GM12892 (cell line): ENCODE measurements at places on chromosomes 5 and 9.

GRCh38 chr5:143865426-143866025 is 53.6 kb downstream of the HMHB1 start:
- DNase-seq = no peak

DNA sequence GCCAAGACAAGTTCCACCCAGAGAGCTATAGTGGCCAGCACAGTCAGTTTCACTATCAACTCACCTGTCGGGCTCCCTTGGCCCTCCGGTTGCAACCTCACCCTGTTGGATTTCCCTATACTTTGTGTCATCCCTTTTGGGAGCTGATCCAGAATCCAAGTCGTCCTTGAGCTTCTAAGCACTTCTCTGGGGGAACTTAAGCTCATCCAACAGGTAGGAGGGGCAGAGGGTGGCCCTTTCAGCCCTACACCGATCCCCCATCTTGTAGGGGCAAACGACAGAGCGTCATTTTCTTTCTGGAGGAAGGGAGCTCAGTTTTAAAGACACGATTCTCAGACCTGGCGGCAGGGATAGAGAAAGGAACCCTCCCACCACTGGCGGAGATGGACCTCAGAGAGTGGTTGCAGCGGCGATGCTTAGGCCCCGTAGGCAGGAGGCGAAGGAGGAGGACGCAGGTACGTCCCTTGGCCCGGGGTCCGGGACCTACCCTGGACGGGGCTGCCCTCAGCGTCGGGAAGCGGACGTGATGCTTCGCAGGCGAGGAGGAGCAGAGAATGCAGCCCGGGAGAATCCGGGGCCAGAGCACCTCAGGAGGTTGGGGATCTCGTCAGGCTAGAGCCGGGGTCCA is 519 bp downstream of the ZER1 start:
- DNase-seq = no peak

DNA sequence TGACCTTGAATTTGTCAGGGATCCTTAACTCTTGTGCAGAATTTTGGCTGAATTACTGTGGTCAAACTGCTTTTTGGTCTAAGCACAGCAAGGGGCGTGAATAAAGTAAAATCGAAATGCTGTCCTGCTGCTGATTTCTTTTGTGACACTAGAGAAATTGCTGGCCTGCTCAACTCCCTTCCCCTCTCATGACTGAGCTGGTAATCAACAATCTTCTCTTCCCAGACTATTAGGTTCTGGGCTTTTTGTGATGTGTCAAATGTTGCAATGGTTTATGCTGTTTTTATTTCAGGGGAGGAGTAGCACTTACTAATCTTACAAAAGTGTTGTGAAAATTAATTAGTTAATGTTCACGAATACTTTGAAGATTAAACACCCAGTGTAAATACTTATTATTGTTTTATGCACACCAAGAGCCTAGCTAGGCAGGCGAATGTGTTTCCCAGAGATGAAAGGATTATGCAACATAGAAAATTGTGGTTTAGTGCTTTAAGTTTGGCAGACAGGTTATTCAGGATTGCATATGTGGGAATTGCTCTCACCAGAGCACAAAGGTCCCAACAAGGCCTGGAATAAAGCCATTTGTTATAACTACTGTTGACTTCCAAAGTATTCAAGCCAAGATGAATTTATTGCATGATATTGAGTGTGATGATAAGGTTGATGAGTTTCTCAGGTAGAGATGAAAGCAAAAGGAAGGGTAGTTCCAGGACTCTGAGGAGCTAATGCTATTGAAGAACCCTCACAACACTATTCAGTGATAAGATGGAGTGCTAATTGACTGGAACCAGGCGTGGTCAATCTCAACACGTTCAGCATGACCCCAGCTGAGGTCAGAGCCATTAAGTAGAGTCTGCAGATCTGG is 280.7 kb upstream of the ZNF608 start:
- no peak for DNase-seq

DNA sequence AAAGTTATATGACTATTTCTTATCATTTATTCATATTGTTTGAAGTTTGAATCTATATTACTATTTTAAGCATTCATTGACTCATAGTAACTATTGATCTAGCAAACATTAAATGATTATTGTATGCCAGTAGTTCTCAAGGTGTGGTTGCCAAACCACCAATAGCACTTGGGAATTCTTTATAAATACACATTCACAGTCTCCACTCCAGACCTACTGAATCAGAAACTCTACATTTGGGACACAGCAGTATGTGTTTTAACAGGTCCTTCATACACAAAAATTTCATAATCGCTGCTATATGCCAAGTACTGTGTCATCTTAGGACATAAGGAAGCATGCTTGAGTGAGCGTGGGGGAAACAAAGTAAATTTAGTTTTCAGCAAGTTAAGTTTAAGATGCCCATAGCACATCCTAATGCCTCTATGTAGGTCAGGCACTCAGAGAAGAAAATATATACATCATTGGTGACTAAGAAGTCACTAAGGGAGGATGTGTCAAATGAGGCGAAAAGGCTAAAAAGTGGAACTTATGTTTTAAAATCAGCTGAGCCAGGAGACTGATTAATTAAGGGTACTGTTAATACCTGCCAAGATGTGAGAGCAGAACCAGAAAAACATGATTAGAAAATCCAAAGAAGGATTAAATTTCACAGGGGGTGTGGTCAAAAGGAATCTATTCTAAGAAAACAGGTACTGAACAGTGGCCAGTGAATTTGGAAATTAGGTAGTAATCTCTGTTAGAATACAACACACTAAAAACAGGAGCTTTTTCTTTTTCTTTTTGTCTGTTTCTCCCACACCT is 340.8 kb downstream of the HCN1 start:
- DNase-seq = no peak

DNA sequence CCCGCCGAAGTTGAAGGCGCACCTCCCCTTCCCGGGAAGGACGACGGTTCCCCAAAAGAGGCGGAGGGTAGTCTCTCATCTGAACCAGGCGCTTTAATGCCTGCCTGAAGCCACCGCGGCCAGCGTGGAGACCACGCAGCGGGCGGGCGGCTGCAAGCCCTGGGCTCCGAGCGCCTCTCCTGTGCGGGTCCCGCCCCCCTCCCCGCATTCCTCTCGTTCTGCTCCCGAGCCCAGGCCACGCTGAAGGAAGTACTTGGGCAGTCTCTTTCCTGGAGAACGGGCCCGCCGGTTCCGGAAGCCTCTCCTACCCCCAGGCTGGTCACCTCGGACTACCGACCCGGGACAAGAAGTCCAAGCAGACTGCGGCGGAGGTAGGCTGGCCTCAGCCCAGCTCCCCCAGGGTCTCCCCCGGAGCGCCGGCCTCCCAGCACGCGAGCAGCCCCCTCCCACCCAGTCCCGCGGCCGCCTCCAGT is 571 bp downstream of the PPIC start:
- DNase-seq = peak; percentile 18

DNA sequence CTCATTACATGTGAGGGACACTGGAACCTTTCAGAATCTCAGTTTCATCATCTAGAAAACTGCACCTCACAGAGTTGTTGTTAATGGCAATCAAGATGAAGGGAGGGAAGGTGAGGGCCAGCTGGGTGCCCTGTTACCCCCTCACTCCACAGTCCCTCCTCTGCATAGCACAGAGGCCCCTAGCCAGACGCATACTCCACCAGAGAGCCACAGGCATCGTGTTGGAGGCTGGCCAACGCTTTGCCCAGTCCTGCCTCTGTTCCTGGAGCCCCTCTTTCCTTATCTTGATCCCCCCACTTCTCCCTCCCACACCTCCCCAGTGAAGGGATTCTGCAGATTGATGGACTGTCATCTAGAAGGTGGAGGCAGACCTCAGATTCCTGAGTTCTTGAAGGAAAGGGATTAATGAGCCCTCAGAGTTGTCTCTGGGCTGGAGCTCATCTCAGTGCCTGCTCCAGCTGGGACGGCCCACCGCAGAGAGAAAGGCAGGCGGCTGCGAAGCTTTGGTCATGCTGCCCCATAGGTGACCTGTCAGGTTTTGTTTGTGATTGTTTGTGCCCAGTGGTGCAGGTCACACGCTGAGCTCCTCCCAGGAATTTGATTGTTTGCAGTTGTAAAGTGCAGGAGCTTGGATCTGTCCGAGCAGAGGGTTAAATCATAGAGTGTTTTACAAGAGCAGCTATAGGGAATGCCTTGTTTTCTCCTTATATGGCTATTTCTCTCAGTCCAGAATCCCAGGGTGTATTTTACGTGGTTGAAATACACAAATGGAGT is 487.3 kb downstream of the CCDC171 start:
- DNase-seq = no peak

DNA sequence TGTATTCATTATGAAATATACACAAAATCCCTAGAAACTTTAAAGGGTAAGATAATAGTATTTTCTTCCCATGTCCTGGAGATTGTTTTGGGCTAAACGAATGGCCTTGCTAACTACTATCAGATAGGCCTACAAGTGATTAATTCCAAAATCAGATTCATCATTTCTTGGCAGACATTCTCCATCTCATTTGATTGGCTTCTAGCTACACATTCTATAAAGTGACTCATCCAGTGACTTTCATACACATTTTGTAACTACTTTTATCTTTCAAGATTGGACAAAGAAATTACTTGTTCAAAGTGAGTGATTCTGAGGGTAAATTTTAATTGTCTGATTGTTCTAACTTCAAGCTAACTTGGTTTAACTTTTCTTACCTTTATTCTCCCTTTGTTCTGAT is 93.3 kb downstream of the RAPGEF6 start:
- no peak for DNase-seq

DNA sequence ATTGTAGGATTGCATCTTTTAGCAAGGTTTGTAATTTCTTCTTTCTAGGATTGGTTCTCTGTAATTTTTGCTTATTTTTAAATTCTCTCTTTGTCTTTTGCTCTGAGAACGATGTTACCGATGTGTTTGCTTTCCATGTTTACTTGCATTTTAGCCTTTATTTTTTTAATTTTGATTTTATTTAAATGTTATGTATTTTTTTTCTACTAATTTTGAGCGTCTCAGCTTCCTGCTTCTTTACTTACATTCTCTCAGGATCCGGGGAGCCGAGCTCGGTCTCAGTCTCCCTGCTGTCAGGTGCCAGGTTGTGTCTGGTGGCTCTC is 20.9 kb downstream of the ANXA2R start:
- DNase-seq = no peak

GRCh38 chr5:73378070-73378469 is 70.5 kb downstream of the FOXD1 start:
- DNase-seq = no peak

GRCh38 chr9:112296929-112297328 is 36.5 kb downstream of the PTBP3 start:
- DNase-seq = no peak

- no peak for DNase-seq
Measured at GRCh38 chr5:180990086-180990881, 1.6 kb downstream of the BTNL3 start.

DNA sequence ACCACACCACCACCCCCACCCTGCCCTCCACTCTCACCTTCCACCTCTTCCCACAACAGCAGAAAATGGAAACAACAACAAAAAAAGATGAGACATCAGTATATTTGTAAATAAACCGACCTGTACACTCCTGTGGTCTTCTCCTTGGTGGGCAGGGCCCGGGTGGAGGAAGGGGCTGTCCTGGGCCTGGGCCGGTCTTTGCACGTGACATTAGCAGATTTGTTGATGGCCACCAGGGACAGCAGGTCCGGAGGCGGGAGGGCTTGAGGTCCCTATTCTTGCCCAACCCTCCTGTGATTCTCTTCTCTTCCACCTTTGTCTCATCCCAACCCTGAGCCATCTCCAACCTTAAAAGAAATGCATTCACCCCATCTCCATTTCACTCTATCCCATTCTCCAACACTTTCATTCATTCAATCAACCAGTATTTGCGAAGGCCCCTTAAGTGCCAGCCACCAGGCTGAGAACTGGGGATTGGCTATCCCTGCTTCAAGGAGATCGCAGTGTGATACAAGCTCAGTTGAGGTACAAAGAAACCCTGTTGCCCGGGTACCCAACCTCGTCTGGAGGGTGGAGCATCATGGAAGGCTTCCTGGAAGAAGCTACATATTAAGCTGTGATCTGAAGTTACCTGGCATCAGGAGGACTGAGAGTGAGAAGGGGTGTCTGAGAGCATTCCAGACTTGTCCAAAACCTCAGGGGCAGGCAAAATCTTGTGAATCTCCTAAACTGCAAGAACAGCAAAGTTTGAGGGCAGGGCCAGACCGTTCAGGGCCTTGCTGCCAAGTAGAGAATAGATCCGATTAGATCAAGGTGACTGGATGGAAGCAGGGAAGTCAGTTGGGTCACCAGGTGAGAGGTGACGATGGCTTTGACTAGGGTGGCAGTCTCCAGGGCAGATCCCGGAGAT is 87.4 kb downstream of the LMX1B start:
- DNase-seq = peak; percentile 7

DNA sequence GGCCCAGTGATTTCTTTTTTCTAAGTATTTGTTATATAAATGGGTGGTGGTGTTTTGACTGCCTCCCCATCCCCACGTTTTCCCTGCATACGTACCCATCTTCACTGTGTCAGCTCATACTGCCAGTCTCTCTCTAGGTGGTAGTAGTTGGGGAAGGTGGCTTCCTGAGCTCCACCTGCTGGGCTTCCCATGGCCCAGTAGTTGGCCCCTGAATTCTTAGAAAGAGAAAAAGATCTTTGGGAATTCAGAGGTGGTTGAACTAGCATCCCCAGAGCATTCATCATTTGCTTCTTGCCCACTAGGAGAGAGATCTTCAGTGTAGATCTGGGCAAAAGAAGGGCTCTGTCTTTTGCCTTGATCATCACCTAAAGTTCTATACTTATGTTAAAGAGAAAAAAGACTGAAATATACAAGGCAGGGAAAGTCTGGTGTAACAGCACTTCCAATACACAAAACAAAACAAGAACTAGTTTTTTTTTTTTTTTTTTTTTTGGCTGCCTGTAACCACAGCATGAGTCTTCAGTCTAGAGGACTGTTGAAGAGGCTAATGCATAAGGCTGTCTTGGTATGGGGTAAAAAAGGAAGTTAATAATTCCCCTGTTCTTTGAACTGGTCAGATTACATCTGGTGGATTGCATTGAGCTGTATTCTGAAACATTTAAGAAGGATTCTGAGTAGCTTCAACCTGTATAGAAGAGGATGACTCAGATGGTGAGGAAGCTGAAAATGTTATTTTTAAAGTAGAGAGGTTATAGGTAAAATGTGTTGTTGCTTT is 128.7 kb downstream of the ATG10 start:
- DNase-seq = no peak

GRCh38 chr9:109101810-109102209 is 17.9 kb downstream of the TMEM245 start:
- DNase-seq = no peak
